ENCODE measurements at places on chromosomes 12 and 14.

GRCh38 chr14:70871863-70872677 lies 35.2 kb upstream of the PCNX1 start:
- no peak for DNase-seq

- no peak for DNase-seq
Observed at GRCh38 chr12:57523706-57524614, 1.3 kb downstream of the MBD6 start.

- DNase-seq, result no peak
Observed at GRCh38 chr12:6902448-6902847, 2.2 kb upstream of the LRRC23 start.

DNA sequence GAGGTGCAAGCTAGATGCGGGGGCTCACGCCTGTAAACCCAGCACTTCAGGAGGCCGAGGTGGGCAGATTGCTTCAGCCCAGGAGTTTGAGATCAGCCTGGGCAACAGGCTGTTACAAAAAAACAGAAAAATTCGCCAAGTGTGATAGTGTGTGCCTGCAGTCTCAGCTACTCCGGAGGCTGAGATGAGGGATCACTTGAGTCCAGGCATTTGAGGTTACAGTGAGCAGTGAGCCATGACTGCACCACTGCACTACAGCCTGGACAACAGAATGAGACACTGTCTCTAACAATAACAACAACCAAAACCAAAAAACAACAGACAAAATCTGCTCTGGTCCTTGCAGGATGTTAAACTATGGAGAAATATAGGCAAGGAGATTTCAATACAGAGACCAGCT lies 13.9 kb downstream of the BTBD7 start:
- DNase-seq, result no peak

DNA sequence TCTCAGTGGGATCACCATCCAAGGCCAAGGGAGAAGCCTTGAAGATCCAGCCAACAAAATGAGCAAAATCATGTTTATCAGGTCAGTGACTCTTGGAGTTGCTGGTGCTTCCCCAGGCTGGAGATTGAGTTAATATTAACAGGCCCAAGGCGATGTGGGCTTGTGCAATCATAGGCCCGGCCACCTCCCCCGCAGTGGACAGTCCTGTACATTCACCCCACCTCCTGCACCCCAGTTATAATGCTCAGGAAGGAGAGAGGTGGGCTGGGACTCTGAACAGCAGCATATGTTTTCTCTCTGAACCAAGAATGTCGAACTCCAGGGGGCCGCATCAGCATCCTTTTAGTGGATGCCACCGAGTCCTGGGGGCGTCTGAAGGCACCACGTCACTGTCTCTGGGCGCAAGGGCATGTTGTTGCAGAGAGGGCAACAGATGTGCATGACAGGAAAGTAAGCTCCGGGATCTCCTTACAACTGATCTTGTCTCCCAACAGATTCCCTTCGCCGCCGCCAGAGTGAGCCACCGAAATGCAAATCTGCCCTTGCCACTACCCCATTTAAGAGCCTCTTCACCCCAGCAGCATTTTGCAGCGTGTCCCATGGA lies 32.2 kb upstream of the SERPINA6 start:
- DNase-seq, result peak; percentile 51

- DNase-seq, result peak; percentile 63
Observed at GRCh38 chr14:75514673-75515628, 7.3 kb upstream of the BATF start.

DNA sequence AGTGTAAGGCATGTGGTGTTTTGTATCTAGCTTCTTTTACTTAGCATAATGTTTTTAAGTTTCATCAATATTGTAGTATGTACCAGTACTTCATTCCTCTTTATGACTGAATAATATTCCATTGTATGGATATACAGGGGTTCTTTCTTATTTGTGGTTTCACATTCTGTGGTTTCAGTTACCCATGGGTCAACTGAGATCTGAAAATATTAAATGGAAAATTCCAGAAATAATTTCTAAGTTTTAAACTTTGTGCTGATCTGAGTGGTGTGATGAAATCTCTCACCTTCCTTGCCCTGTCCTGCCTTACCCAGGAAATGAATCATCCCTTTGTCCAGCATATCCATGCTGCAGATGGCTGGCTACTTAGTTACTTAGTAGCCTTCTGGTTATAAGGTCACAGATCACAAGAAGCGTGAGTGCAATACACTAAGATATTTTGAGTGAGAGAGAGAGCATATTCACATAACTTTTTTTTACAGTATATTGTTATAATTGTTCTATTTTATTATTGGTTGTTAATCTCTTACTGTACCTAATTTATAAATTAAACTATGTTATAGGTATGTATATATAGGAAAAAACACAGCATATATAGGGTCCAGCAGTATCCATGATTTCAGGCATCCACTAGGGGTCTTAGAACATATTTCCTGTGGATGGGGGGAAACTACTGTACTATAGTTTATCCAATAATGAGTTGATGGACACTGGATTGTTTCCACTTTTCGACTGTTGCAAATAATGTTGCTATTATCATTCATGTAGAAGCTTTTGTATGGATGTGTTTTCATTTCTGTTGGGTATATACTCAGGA lies 59.6 kb upstream of the LRTM2 start:
- DNase-seq, result peak; percentile 5

GRCh38 chr12:131900397-131900796 lies 6.0 kb downstream of the ULK1 start:
- DNase-seq, result no peak

DNA sequence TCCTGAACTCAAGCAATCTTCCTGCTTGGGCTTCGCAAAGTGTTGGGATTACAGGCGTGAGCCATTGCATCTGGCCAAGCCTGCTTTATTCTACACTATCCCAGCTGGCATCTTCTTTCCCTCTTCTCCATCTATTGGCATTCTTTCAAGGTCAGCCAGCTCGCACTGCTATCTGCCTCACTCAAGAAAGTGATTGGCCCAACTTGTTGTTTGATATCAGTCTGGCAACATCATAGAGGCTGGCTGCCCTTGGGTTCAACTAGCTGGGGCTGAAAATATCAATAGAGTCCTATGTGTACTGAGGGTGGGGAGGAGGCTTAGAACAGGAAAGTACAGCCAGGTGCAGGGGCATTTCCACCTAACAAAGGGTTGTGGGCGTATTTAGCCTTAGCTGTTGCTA lies 17.1 kb downstream of the GMFB start:
- no peak for DNase-seq

GRCh38 chr12:92509156-92509738 lies 193.5 kb upstream of the PLEKHG7 start:
- no peak for DNase-seq

- DNase-seq, result no peak
Observed at GRCh38 chr12:5505116-5505515, 73.2 kb downstream of the NTF3 start.

- DNase-seq, result no peak
Observed at GRCh38 chr14:36553656-36554260, 28.7 kb downstream of the NKX2-8 start.

DNA sequence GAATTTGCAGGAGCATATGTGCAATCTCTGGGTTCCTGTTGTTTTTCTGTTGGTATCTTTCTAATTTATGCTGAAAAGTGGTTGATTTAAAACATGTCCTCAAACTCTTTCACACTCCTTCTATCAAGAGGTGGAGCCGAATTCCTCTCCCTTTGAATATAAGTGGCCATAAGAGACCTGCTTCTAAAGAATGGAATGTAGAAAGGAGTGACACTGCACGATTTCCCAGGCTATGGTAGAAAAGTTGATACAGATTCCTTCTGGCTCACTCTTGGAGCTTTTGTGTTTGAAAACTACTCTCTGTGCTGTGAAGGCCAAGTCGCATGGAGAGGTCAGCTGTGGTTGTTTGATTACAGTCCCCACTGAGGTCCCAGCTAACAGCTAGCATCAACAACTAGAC lies 613.2 kb downstream of the ETNK1 start:
- DNase-seq, result no peak

- no peak for DNase-seq
Observed at GRCh38 chr14:76267322-76268046, 108.5 kb upstream of the ESRRB start.

- DNase-seq, result peak; percentile 69
Observed at GRCh38 chr12:40158592-40159111, 52.8 kb upstream of the SLC2A13 start.

DNA sequence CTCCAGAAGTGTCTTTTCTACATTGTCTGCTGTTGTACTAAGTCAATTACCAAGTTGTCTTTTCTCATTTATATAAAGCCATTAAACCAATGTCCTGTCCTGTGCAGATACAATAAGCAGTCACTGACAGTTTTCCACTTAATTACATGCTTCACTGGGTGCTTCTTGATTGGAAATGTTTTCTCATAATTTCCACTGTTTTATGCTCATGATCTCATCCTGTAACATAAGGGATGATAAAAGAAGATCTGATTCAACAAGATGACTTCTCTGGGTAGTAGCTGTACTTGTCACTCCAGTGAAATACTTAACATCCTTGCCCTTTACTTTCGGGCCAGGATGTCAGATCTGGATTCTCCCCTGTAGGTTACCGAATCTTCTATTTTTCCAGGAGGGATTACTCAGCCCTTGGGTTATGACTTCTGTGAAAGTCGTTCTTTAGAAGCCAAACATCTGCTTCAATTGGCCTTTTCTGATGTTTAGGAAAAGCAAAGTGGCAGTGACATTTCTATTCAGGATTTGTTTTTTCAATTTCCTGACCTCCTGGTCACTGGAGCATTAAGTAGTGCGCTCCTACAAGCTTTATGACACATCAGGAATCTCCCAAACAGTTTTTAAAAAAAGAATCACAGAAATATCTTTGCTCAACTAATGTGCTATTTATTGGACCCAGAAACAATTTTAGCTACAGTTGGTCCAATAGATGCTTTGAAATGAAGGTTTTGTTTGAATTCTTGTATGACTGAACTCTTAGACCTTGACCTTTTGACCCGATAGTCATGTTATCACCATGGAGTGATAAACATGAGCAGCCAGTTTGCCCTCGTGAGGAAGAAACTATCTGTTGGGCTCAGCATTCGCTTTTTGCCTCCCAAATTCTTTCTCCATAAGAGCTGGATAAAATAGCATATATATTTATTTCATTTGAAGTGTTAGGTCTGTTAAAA lies 234.5 kb upstream of the SSTR1 start:
- DNase-seq, result no peak

DNA sequence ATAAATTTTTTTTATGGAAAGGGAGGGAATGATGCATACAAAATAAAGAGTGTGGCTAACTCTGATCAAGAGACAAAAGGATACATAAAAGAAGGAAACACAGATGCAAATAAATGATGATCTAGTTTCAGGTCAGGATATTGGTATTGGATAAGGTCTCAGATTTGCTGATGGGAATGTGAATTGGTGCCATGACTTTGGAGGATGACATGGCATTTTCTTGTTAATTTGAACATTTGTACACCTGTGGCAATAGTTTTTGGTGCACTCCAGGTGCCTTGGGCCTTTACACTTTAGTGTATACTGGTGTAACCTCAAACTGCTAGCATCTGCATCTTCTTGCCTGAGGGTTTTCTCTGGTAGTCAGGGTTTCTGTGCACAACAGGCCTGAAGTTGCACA lies 279.3 kb downstream of the TMEM121 start:
- no peak for DNase-seq

GRCh38 chr12:53829130-53829819 lies 77.5 kb upstream of the CISTR start:
- DNase-seq, result no peak

DNA sequence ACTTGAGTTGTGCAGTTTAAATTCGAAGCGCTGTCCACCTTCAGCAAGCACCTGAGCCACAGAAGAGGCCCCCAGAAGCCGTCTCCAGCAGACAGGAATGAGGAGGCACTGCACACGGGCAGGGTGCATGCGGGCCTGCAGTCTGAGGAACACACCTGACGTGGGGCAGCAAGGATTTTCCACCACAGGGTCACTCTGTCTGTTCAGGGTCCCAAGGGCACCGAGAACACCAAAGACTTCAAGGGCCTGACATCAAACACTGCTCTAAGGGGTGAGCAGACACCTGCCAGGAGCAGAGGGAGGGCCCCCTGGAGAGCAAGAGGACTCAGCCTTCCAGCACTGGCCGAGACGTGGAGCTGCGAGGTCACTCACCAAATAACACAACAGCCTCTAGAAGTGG lies 99.7 kb upstream of the C14orf180 start:
- no peak for DNase-seq

GRCh38 chr14:20631023-20631879 lies 10.2 kb downstream of the OR6S1 start:
- DNase-seq, result no peak

DNA sequence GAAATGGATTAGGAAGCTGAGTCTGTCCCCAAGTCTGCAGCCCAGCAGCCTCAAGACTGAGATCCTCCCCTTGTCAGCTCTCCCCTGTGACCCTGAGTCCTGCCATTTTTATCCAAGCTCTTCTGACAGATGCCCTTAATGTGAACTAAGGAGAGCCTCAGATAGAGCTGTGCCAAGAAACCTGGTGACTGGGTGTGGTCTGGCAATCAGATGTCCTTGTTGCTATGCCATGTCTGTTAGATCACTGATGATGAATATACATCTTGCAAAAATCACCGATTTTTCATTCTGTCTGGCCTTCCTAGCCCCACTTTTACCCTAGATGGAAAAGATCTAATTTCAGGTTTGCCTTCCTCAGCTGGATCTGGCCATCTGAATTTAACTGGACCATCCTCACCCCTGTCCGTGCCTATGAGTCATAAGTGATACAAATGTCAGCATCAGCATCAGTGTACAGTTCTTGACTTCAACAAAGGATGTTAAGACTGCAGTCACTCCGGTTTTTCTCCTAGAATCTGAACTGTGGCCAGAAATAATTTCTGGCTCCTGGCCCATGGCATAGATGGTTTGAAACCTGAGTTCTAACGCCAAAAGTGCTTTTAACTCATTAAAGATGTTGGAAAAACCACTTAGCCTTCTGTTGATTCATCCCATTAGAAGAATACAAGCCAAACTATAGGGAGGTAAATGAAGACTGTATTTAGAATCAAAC lies 61.2 kb upstream of the GRIP1 start:
- DNase-seq, result no peak

DNA sequence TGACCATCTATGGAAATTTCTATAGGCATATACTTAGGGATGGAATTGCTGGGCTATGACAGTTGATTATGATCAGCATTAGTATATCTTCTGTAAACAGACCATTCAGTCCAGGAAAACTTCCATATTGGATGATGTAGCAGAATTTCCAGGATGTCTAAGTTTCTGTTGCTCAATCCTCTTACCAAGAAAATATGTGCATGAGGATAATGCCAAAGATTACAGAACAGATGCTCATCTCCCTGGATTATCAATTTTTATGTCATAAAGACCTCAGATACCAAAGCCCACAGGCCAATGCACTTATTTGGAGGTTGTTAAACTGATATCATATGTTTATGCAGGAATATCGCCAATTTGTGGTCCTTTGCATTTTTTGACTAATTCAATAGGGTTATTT lies 354.4 kb upstream of the FLRT2 start:
- DNase-seq, result no peak

Data from CD14-positive monocyte (primary cell).